ENCODE measurements at places on chromosomes 4 and X. TPM values are rescaled to one million over a fixed set of nuclear protein-coding genes. Genes with fewer than 3 reads are reported as not detected.
A peak's percentile ranks its signal among the peaks of the same experiment; 100 is the strongest.

DNA sequence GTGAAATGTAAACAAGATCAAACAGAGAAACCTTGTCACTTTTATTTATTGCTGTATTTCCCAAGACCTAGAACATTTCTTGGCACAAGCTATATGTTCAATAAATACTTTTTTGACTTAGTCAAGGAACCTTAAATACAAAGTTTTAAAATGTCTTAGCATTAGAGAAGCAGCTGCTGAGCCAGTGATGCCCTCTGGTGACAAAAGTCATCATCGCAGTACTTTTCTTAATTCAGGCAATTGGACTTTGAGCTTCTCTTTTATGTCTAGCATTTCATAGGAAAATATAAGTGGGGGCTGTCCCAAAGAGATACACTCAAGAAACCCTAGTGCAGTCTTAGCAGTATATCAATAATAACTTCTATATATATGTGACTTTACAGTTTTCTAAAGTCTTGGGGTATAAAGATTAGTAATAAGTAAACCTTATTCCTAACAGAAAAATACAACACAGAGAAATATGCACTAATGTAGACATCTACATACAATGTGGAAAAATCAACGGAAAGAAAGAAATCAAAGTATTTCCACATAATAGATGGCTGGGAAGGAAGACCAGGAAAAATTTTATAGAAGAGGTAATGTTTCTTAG lies 118.4 kb downstream of the DTHD1 start:
- peak; percentile 21 for DNase-seq

- no peak for DNase-seq
These were observed 111.4 kb downstream of the TSPAN5 start for GRCh38 chr4:98546910-98547594.

GRCh38 chr4:108426493-108426892 lies 193.9 kb upstream of the RPL34 start:
- no peak for DNase-seq

DNA sequence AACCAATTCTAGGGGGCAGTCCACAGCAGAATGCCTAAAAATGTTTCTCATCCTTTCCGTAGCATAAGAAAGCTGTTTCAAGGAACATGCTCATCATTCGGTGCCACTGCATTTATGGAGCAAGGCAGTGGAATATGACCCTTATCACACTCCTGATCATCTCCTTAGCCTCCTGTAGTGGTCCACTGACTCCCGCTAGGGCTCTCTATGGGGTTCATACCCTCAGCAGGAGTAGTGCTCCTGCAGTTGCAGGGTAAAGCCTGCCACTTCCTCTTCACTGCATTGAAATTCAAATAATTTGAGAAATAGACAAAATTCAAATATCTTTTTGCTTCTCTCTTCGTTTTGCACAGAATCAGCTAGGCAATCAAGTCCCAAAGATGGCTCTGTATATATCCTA lies 107.0 kb downstream of the NDST3 start:
- no peak for DNase-seq

GRCh38 chr4:123922847-123923246 lies 526.3 kb downstream of the SPRY1 start:
- DNase-seq, result no peak

DNA sequence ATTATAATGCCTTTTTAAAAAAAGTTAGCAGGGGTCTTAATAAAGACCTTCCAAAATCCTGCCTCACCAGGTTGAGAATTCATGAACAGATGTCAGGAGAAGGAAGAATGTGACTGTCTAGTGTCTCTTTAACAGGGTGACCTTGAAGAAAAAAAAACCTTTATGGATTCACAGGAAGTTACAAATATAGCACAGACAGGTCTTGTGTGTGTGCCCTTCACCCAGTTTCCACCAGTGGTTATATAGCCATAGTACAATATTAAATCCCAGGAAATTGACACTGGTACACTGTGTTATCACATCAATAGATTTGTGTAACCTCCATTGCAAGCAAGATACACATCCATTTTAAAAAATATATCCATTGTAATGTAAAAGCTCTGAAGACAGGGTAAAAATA lies 43.7 kb downstream of the HADH start:
- DNase-seq, result no peak

DNA sequence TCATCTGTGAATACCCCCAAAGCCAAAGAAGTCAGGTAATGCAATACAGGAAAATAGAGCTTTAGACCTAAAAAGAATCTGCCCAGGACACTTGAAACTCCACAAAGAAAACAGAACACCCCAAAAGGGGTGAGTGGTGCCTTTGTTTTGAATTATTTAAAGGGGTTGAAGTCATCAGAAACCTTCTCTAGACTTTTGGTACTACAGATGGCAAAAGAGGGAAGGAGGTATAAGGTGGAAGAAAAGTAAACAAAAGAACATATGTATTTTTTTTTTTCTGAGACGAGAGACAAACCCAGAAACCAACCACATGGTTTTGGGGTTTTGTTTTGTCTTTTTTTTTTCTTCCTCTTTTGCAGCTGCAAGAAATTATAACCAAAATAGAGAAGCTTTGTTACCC lies 1477.8 kb downstream of the C4orf33 start:
- DNase-seq, result no peak

- no peak for DNase-seq
These were observed 35.7 kb upstream of the SLC2A9 start for GRCh38 chr4:10057023-10057395.

- DNase-seq, result no peak
These were observed 30.0 kb downstream of the MND1 start for GRCh38 chr4:153374442-153374841.

SYP gene
- 4.6 TPM for total RNA-seq

GRCh38 chr4:13849778-13850177 lies 222.3 kb upstream of the BOD1L1 start:
- no peak for DNase-seq

DNA sequence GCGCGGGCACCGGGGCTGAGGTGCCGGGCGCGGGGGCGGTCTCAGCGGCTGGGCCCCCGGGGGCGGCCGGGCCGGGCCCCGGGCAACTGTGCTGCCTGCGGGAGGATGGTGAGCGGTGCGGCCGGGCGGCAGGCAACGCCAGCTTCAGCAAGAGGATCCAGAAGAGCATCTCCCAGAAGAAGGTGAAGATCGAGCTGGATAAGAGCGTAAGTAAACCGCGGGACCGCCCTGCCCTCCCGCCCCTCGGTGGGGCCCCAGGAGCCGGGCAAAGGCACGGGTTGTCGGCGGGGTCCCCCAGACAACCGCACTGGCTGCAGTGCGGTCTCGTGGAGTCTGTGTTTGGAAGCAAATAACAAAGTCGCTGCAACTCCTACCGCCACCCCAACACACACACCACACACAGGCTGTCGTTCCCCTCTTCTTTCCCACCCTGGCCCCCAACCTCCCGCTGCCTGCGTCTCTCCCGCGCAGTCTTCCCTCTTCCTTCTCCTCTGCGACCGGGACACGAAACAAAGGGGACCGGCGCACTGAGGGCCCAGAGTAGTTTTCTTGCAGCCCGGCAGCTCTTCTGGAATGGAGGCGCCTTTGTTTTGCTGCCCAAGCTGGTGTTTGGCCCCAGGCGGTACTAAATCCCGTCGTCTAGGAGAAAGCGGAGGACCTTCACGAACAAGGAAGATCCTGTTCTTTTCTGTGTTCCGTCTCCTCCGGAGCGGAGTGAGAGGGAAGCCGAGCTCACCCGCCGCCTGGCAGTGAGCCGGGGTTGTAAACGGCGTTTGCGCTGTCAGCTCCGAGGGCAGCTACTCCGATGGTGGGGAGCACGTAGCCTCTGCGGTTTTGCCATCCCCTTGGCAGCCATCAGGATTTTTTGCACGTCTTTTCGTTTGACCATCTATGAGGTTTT lies 788 bp downstream of the SAP30 start:
- peak; percentile 33 for DNase-seq

GRCh38 chr4:108270466-108271450 lies 102.0 kb upstream of the LEF1 start:
- DNase-seq, result no peak

GRCh38 chr4:122700178-122700725 lies 32.3 kb upstream of the BBS12 start:
- DNase-seq, result no peak
